ENCODE measurements at places on chromosomes 12 and 14. TPM values are rescaled to one million over a fixed set of nuclear protein-coding genes. Genes with fewer than 3 reads are reported as not detected.
A peak's percentile ranks its signal among the peaks of the same experiment; 100 is the strongest.

Gene STYK1
- total RNA-seq: 29.6 TPM

- DNase-seq: no peak
Measured at GRCh38 chr14:61544448-61545330, 150.6 kb upstream of the HIF1A start.

DNA sequence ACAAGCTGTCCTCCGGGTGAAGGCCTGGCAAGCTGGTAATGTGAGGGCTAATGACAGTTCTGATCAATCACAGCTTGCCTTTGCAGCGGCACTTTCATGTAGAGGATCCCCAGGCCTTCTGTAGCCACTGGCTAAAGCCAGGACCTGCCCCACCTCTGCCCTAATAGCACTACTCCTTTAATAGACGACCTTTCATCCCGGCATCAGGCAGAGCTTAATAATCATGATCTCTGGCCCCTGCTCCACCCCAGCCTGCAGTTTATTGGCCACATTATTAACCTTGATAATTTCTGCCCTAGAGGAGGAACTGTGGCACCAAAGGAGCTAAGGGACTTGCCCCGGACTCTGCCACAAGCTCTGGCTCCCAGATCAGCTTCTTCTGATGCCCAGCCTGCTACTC, 142.3 kb upstream of the TBX3 start:
- peak; percentile 68 for DNase-seq

GRCh38 chr12:125025606-125026235, 32.3 kb downstream of the BRI3BP start:
- DNase-seq: no peak

DNA sequence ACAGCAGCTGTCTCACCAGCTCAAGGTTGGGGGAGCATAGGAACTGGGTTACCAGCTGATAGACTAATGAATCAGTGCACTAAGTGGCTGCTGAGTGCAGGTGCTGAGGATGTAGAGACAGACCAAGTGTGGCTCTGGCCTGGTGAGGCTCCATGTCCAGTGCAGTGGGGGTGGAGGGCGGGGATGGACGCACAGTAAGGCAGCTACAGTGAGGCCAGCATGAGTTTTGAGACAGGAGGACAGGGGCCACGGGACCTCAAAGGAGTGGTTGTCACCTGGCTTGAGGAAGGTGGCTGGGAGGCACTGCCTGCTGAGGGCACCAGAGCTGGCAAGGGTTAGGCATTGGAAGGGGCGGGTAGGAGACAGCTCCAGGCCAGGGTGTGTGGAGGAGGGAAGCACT, 37.0 kb downstream of the SYNE3 start:
- no peak for DNase-seq

DNA sequence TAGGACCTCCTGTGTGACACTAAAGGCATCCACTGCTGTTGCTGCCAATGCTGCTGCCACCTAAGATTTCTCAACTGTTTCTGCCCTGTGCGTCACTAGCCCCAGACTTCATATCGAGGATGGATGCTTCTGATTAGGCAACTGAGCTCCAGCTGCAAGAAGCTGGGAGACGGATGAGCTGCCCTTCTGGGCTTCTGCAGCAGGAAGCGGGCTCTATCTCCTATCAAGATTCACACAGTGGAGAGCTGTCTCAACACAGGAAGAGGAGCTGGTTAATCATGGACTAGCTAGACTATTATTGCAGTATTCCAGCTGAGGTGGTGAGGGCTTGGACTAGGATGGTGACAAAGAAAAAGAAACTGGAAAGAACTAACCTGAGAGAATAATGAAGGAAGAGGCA, 59.2 kb upstream of the PELI2 start:
- DNase-seq: no peak

DNA sequence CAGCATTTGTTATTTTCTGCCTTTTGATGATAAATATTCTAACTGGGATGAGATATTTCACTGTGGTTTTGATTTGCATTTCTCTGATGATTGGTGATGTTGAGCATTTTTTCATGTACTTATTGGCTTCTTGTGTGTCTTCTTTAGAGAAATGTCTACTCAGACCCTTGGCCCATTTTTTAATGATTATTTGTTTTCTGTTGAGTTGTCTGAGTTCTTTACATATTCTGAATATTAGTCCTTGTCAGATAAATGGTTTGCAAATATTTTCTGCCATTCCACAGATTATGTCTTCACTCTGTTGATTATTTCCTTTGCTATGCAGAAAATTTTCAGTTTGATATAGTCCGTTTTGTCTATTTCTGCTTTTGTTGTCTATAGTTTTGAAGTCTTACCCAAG, 317.0 kb downstream of the CEP128 start:
- no peak for DNase-seq

Data from Peyer's patch (tissue), 4 donors.